NCI-H1694 (cell line): ENCODE measurements at places on chromosomes 7 and 10.

GRCh38 chr7:133011746-133012145, 70.1 kb downstream of the CHCHD3 start:
- DNase-seq, result no peak

GRCh38 chr7:101896316-101896715, 78.9 kb downstream of the CUX1 start:
- DNase-seq, result no peak

DNA sequence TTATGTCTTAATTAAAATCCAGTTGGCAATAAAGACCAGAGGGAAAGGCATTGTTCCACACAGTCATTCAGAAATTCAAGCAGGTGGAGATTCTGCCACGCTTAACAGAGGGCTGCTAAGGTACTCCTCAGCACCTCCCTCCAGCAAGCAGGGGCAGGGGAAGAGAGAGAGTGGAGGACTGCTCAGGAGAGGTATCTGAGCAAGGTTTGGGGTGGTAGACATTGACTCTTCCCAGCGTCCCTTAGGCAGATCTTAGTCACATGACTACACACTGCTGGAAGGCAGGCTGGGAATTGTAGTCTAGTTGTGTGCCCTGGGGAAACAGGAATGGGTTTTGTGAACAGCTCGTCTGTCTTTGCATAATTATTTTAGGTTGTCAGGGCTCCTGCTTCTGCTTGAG, 181.6 kb downstream of the NPSR1 start:
- no peak for DNase-seq

DNA sequence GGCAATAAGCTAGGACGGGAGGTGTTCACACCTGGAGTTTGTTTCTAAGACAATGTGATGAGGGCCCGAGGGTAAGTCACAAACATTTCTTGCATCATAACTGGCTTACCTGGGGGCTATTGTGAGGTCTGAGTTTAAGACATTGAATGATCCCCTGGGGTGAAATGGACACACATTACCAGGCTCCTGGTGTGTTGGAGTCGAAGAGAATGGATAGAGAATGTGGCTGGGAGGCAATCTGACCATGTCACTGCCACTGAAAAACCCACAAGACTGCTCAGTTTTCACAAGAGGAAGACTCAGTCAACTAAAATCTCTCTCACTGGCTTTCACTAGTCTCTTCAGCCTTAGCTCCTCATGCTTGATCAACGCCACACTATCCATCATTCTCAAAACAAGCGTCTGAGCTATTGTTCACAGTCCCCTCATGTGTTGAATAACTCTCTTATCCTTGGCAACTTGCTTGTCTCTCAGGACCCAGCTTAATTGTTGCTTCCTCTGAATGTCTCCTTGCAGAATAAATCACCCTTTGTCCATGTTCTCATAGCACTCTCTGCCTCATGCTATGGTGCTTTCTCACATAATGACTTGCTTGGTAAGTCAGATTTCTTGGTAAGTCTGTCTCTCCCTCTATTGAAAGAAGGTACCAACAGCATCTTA, at the start of gene C10orf120:
Gene C10orf120, minus strand, starts transcription at position 51 of the 660 bp plus-strand sequence. CDS start 56 bp downstream, outside the sequence.
- no peak for DNase-seq

- DNase-seq, result no peak
These were observed 98.4 kb downstream of the UBE2H start for GRCh38 chr7:129854401-129854800.
